ENCODE measurements at places on chromosomes 6 and 20. TPM values are rescaled to one million over a fixed set of nuclear protein-coding genes. Genes with fewer than 3 reads are reported as not detected.

DNA sequence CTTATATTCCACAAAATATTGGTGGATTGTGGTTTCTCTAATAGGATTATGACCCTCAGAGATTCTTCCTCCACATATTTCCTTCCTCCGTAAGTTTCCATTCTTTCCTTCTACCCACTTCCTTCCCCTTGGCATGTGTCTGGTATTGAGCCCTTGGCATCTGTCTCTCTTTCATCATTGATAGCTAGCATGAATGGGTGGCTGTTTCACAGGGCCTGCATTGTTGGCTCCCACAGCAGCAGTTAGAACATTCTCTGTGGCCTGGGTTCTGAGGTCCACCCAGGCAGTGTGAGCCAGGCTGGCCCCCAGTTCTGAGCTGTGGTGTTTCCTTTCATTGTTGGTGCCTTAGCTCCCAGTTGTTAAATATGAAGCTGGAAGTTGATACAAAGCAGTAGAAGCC is 125.3 kb downstream of the ANKS1A start:
- DNase-seq = no peak

DNA sequence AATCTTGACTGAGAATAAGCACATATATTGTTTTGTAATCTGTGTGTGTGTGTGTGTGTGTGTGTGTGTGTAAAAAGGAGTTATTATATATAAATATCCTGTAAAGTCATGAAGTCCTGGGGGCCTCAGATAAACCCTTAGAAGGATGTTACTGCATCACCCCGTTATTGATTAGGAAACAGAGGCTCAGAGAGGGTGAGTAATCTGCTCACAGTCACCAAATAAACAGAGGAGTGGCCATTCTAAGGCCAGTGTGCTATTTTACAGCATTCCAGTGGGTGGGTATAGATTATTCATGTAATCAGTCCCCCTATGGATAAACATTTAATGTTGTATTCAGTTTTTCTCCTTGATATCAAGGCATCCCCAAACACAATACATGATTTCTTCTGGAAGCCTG is 87.1 kb downstream of the CDC5L start:
- DNase-seq = no peak

Gene LST1
- not detected for total RNA-seq

Gene FOXQ1
- total RNA-seq = 6.4 TPM

Gene SPATA2
- total RNA-seq = 4.7 TPM
